Stimulated activated CD4-positive, alpha-beta T cell treated with anti-CD3 and anti-CD28 coated beads, Interleukin-1b, Interleukin-23, amount 100 ng/mL, for 24 hours (primary cell): ENCODE measurements at places on chromosomes 11 and 22.
A peak's percentile ranks its signal among the peaks of the same experiment; 100 is the strongest.

DNA sequence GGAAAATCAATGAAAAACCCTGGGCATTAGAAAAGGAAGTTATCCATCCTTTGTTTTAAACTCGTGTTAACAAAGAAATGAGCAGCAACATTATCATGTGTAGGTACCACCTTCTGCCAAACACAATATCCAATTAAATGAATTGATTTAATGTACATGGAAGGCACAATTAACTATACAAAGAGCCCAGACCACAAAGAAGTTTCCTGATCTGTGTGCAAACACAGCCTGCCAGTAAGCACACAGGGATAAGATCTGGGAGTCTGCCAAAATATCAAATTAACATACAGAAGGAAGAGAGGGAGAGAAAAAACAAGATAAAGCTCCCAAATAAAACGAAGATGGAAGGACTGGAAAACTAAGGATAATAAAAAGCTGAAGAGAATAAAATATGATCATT is 54.1 kb upstream of the SLC25A1 start:
- no peak for DNase-seq

- no peak for DNase-seq
Measured at GRCh38 chr11:6440906-6441358, at the start of gene HPX. Gene HPX, minus strand, starts transcription at chr11:6440987. Its CDS starts 24 bp downstream, at chr11:6440963.

DNA sequence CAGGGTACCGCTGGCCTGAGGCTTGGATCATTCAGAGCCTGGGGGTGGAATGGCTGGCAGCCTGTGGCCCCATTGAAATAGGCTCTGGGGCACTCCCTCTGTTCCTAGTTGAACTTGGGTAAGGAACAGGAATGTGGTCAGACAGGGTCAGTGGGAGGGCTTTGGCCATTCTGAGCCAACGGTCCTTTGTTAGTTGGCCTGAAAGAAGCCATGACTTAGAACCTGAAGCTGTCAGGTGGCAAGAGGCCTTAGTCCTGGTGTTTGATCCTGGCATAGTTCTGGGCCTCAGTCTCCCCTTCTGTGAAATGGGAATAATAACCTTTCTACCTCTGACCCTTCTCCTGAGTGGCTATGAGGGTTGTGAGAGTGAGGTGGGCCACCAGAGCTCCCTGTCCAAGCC is 8.3 kb downstream of the PGAP2 start:
- DNase-seq = no peak

GRCh38 chr11:45643598-45644260 is 21.7 kb downstream of the CHST1 start:
- no peak for DNase-seq

GRCh38 chr11:75497788-75498409 is 27.8 kb downstream of the GDPD5 start:
- no peak for DNase-seq

DNA sequence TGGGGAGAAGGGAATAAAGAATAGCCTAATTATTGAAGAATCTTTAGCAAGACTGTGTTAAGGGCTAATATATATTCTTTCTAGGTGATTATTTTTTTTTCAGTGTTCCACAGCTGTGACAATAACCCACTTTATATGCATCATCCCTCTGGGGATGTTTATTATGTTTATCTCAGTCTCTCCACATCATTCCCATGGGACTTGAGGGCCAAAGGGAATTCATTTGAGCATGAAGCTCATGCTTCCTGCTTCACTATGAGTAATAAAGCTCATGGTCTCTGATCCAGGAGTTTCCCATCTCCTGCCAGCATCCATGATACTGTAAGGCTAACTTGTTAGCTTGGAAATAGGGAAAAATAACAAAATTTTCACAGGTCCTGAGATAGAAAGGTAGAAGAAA is 1888.4 kb downstream of the LRRC4C start:
- no peak for DNase-seq

- DNase-seq = no peak
Measured at GRCh38 chr22:49881856-49882255, 28.2 kb downstream of the ZBED4 start.

DNA sequence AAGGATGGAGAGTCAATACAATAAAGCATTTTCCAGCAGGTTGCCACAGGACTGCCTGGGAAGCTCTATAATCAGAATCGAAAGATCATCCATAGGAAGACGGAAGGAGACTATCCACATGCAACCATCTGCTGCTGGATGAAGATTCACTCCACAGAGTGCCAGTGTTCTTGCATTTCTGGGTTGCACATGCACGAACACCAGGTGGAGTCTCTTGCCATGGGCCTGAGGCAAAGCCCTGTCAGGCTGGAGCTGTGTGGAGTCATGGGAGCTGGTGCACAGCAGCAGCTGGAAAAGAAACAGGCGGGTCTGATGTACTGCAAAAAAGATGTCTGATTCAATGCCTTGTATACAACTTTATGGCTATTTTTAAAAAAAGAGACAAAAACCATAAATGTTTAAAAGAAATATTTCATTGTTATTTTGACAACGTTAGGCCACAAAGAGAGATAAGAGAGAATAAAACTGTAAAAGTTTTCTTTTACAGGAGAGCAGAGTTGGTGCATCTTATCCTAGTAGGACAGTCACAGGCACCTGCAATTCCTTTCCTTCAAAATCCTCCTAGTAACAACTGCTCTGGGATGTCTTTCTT is 12.9 kb upstream of the FAT3 start:
- no peak for DNase-seq

DNA sequence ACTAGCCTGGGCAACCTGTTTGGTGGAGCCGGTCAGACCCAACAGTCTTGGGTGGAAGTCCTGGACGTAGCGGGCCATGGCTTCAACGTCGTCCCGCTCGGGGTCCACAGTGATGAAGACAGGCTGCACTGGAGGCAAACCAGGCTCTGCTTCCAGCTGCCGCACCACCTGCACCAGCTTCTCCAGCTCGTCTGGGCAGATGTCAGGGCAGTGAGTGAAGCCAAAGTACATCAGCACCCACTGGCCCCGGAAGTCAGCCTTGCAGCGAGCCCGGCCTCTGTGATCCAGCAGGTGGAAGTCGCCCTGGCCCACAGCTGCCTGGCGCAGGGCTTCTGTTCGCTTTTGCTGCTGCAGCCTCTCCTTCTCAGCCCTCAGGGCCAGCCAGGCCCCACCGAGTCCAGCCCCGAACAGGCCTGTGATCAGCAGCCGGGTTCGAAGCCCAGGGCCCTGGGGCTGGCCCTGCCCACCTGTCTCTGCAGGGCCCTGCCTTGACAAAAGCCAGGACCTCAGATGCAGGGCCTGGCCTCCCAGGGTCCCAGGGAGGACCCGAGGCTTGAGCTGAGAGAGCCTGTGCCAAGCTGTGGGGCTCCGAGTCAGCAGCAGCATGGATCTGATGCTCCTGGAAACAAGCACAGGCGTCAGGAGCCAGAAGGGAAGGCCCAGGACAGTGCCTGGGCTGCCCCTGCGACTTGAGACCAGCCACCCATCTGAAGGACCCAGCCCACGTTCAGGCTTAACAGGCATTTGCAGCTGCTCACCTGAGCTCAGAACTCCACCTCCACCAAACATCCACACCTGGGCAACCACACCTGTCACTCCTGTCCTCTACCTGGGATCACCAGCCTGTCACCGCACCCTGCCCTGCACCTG is 1.4 kb downstream of the SCO2 start:
- no peak for DNase-seq

DNA sequence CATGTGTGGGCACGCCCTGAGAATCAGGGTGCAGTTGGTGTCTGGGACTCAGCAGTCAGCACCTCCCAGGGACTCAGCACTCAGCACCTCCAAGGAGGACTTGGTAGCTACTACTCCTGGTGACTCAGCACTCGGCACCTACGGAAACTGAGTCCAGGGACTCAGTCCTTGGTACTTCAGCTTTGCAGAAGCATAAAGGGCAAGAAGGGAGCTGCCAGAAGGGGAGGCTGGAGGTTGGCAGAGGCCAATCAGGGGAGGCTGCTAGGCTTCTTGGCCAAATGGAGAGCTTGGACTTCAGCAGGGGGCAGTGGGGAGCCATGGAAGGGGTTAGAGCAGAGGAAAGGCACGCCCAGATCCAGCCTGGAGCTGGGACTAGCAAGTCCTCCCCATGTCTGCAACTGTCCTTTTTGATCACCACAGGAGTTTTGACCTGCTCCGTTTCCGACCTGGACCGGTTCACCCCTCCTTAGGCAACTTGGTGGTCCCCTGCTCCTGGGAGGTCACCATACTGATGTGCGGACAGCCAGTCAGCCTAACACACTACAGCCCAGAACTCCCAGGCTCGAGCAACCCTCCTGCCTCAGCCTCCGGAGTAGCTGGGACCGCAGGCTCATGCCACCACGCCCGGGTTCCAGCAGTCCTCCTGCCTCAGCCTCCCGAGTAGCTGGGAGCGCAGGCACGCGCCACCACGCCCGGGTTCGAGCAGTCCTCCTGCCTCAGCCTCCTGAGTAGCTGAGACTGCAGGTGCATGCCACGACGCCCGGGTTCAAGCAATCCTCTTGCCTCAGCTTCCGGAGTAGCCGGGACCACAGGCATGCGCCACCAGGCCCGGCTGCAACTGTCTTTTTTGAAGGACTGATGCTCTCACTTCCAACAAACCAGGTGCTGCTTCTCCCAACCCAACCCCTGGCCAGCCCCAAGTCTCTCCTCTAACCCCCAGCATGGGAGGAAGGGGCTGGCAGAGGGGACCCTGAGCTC is 1.5 kb downstream of the ANO9 start:
- no peak for DNase-seq

DNA sequence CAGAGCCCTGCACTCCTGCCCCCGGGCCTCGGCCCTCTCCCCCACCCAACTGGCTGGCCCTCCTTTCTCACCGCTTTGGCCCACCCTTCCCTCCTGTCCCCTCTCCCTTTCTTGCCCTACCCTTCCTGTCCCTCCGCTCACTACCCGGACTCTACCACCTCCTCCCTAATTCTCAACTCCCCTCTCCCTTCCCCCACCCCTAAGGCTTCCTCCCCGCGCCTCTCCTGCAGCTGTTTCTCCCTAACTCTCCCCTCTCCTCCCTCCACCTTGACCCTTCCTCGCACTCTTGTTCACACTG is 421 bp downstream of the SLC15A3 start:
- DNase-seq = no peak

GRCh38 chr11:23755769-23756168 is 741.1 kb upstream of the LUZP2 start:
- no peak for DNase-seq

- no peak for DNase-seq
Measured at GRCh38 chr22:31944700-31945442, 536 bp downstream of the YWHAH start.

- DNase-seq = no peak
Measured at GRCh38 chr22:48778308-48779195, 1049.1 kb downstream of the BRD1 start.

- no peak for DNase-seq
Measured at GRCh38 chr11:129894278-129895125, 876 bp downstream of the NFRKB start.

GRCh38 chr11:6693342-6694228 is 10.4 kb upstream of the MRPL17 start:
- DNase-seq = peak; percentile 15

- DNase-seq = no peak
Measured at GRCh38 chr11:78690352-78690987, 115.8 kb upstream of the NARS2 start.

DNA sequence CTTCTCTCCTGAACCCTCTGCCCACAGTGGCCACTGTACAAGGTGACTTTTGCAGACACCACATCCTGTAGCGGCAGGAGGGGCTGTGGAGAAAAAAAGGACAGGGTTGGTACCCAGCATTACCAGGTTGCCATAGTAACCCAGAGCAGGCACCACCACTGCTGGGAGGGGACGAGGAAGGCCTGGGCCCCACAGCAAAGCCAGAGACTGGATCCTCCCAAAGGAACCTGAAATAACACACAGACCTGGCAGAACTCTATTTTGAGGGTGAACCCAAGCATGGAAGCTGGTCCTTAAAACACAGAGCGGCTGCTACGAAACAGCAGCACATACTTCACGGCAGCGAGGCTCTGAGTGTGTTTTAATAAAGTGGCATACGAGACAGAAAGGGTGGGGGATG is 380.6 kb downstream of the CTTN start:
- DNase-seq = no peak

- no peak for DNase-seq
Measured at GRCh38 chr11:23202611-23203010, 342.3 kb upstream of the CCDC179 start.

- DNase-seq = no peak
Measured at GRCh38 chr22:20653795-20654342, 120.0 kb upstream of the SERPIND1 start.

DNA sequence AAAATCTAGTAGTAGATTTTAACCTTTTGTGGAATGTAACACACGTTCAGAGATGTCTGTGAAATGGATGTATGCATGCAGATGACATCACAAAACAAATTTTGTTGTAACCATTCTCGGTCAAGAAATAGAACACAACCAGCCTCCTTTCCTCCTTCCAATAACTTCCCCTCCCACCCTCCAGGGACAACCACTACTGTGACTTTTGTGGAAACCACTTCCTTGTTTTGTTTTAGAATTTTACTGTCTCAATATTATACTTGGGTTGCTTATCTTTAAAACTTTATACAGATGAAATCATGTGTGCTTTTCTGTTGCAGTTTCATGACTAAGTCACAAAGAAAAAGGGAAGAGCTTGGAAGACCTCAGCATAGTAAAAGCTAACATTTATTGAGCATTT is 189.4 kb upstream of the NCAM1 start:
- DNase-seq = no peak

DNA sequence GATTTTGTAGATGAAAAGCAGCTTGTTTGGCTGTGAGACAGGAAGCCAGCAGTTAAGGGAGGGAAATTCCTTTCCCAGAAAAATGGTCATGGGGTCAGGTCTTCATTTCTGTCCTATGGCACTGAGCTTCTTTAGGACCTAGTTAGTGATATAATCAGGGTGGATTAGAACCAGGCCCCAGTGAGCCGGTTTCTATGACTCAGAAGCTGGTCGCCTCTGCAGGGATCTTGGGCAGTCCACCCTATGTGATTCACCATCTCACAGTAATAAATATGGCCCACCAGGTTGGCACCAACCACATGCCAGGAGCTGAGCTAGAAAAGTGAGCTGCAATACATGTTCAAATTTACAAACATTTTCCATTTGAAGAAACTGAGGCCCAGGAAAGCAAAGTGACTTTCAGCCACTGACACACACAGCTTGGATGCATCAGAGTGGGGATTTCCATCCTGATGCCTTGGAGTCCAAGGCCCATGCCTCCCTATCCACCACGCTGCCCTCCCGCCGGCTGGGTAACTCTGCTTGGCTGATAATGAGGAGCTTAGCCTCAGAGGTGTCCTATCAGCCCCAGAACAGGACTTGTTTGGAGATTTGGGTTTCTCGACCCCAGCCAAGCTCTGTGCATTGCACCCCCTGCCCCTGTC is 42.0 kb downstream of the CD82 start:
- no peak for DNase-seq

DNA sequence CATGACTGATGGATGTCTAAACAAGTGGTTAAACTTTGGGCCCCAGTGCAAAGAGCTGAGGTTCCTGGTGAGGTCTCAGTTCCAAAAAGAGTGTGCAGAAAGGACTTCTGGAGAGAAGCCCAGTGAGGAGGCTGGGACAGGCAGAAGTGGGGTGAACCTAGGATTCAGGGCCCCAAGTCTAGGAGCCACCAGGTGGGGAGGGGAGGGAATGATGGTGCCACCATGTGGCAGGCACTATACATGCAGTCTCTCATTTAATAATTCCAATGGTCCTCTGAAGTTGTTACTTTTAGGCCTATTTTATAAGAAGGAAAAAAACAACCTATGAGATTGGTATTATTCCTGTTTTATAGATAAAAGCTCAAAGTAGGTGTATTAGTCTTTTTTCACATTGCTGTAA is 102.0 kb downstream of the INSC start:
- DNase-seq = no peak
